GM06990 (cell line): ENCODE measurements at places on chromosomes 11 and 22.

GRCh38 chr11:17354601-17354991 lies 3.0 kb downstream of the NCR3LG1 start:
- no peak for DNase-seq

- DNase-seq: no peak
Observed at GRCh38 chr11:86101941-86102407, 33.1 kb upstream of the PICALM start.

- DNase-seq: no peak
Observed at GRCh38 chr11:29780756-29781155, 236.1 kb downstream of the KCNA4 start.

DNA sequence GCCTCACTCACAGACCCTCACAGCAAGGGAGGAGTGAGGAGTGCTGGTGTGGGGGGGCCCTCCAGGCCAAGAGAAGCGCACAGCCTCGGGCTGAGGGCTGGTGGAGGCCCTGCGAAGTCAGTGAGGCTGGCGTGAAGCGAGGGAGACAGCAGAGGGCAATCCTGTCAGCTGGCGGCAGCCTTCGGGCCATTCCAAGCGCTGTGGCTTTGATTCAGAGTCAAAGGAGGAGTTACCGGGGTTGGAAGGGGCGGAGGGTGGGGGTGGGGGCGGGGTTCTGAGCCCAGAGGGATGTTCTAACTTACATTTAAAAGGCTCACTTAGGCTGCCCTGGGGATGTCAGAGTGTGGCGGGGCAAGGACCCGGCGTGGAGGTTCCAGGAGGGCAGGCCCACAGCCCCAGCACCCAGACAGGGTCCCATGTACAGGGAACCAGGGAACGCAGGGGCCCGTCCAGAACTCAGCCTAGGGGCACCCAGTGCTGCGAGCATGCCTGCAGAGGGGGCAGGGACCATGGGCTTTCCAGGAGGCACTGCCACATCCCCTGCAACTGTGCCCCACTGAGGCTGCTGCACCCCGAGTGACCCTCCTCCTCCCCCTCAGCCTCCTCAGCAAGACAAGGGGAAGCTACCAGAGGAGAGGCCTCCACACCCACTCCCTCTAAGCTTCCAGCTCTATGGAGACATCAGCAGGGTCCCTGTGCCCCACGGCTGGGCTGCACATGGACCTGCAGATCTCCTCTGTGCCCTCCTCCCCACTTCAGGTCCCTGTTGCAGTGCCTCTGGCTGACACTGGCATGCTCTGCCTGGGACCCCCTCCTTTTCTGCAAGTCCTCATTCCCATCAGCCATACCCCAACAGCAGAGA lies 39.7 kb upstream of the TTLL12 start:
- DNase-seq: no peak

GRCh38 chr22:25564320-25564978 lies at the start of gene GRK3:
Gene GRK3 (plus strand): TSS chr22:25564675. CDS start chr22:25565041, 366 bp downstream.
- DNase-seq: peak; percentile 84

DNA sequence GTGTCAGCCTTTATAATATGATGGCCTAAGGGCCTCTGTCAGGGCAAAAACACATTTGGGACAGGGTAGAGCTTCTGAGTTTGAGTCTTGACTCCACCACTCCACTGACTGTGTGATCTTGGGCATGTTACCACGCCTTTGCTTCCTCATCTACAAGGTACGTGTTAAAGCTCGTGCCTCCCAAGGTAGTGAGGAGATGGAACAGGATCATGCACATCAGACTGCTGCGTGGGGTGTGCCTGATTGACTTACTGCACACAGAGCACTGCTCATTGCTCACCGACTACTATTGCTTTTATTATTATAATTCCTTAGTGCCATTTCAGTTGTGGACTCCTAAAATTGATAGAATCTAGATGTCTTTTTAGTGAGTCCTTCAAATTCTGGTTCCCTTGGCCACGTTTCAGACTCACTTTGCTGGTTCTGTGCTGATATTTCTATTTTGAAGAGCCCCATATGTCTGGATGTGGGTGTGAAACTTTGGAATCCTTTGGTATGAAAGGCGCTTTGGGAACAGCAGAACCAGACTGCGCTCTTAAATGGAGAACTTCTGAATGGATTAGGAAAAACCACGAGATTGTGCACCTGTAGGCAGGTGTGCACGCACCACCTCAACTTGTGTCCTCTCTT lies 44.1 kb upstream of the RAB1B start:
- no peak for DNase-seq

GRCh38 chr22:32731372-32731771 lies 70.1 kb upstream of the TIMP3 start:
- no peak for DNase-seq

DNA sequence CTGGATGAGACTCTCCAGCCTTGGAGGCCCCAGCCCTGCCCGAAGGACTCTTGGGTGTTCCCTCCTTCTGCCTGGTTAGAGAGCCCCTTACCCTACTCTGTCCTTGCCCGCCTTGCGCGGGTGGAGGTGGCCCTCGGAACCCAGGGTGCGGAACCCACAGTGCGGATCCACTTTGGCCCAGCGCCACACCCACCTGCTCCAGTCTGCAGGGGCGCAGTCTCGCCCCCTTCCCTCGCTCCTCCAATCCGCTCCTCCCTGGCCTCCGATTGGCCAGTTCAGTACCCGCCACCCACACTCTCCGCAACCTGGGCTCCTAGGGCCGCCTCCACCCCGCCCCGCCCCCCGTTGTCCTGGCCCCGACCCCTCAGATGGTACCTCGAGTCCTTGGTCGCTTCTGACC lies 2.4 kb downstream of the CAPN1 start:
- DNase-seq: no peak

DNA sequence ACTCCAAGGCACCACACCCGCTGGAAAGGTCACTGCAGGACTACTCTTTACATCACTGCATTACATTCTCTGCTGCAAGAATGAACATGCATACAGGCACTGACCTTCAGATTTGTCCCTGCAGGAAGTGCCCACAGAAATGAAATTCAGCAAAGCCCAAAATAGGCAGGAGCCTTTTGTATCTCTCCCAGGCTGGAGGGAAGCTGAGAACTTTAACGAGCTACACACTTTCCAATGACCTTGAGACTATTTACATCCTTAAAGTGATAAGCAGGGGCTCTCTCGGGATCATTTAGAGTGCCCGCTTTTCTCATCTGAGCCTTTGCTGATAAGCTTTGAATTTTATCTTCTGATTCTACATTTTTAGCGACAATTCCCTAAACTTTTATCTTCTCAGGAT lies 12.5 kb downstream of the FEZ1 start:
- DNase-seq: no peak

DNA sequence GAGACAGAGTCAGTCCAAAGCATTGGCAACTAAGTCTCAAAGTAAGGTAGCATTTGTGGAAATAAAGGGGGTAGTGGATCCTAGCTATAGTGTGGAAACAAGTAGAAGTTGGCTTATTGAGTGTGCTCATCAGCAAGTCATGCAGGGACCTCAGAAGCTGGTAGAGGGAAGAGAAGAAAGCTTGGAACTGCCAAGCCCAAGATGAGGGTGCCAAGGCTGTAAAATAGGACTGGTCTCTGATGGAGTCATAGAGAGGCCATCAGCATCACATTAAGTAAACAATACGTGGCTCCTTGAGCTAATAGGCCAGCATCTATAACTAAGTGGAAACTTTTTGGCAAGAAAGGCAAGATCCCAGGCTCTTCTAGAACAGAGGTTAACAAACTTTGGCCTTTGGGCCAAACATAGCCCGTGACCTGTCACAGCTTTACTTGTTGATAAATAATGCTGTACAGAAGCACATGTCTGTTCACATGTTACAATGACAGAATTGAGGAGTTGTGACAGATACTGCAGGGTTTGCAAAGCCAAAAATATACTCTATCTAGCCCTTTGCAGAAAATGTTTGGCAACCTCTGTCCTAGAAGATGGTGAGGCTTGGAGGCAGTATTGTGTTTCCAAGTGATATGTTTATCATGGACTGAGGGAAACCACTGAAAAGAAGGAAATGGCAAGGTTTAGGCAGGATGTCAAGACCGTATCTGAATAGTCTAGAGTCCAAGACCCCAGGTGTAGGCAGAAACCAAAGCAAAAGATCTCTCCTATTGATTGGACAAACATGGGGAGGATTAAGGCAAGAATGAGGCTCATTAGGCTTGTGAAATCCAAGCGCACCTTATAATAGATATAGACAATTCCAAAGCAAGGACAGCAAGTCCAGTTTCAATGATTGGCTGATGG lies 62.5 kb upstream of the CD44 start:
- no peak for DNase-seq

DNA sequence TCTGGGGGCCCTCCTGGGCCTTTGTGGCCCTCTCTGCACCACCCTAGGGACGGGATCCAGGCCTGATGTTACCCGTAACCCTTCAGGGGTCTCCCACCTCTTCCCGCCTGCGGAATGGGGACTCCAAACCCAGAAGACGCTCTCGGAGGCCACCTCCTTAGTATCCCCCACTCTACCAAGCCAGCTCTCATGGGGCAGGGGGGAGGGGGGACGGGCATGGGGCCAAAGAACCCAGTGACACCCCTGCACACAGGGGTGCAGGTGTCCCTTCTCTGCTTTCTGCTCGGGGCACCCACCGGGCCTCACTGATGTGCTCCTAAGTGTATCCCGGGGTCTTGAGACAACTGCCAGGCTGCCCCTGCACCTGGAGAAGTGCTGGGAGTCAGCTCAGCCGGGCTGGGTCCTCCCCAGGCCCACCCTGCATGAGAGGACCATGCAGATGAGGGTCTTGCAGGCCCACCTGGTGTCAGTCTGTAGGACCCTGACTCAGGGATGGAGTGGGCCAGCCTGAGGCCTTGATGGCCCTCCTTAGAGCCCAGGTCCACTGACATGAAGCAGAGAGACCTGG lies 176.9 kb downstream of the IGLL1 start:
- no peak for DNase-seq

DNA sequence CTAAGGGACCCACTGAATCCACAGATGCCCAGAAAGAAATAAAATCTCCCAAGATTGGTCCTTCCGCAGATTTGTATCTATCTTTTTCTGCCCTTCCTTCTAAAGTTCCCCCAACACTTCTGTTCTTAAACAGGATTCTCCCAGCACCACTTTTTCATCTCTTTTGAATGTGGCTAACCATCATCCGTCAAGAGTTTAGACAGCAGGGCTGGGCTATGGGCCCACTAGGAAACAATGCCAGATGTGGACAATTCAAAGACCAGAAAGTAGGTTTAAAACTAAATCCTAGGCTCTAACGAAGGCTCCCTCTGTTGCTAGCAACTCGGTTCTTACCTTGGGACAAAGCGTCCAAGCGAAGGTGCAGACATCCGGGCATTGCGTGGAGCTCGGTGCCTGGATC lies 100.0 kb downstream of the AMBRA1 start:
- DNase-seq: no peak

DNA sequence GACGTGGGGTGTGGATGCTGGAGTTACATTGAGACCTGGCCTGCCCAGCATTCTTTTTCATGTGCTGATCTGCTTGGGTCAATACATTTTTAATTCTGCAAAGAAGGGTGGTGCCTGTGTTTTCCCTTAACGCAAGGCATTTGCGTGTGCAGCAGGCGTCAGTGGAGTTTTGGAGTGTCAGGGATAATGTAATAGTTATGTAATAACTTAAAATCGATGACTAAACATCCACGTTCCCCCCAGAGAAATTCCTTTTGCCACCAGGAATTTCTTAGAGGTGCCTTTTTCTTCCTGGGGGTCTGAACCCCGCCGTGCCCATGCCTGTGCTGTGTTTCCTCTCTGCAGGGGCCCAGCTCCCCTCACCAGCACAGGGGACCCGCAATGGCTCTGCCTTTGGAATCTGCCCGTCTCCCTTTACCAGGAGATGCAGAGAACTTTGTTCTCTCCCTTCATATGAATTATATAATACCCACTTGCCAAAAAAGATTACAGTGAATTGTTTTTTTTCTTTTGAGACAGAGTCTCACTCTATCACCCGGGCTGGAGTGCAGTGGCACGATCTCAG lies 62.6 kb downstream of the TBC1D22A start:
- no peak for DNase-seq

- peak; percentile 29 for DNase-seq
Observed at GRCh38 chr11:104968355-104968855, at the start of gene CASP4. Gene CASP4 (minus strand): TSS chr11:104968574. CDS start chr11:104968525, 49 bp downstream.

- DNase-seq: no peak
Observed at GRCh38 chr22:36999463-36999862, 19.8 kb downstream of the TST start.

GRCh38 chr11:116814502-116814901 lies 8.6 kb downstream of the APOA4 start:
- DNase-seq: no peak

DNA sequence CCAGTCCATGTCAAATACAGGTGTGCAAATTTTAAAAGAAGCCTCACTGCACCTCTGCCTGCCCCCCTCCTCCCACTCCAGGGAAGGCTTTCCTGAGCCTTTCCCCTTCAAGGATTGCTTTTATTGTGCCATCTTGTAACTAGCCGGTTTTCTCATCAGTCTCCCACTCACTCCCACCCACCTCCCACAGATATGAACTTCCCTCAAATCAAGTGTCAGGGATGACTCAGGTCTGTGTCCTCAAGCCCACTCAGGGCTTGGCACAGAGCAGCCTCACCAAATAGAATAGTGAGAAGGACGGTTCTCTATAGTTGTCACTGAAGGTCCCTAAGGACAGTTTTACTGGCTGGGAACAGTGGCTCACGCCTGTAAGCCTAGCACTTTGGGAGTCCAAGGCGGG lies 43.0 kb downstream of the THAP12 start:
- DNase-seq: no peak

GRCh38 chr11:6771926-6772893 lies at the start of gene OR2AG2:
Gene OR2AG2 (minus strand): TSS chr11:6771976. CDS start chr11:6768957, 3,019 bp downstream.
- DNase-seq: peak; percentile 31

GRCh38 chr22:26589845-26590736 lies at the start of gene TPST2:
Gene TPST2 (minus strand): TSS chr22:26590132. CDS start chr22:26541630, 48,502 bp downstream.
- DNase-seq: peak; percentile 85

- no peak for DNase-seq
Observed at GRCh38 chr11:131370090-131370751, at the start of gene NTM. Gene NTM (plus strand): TSS chr11:131370615.

DNA sequence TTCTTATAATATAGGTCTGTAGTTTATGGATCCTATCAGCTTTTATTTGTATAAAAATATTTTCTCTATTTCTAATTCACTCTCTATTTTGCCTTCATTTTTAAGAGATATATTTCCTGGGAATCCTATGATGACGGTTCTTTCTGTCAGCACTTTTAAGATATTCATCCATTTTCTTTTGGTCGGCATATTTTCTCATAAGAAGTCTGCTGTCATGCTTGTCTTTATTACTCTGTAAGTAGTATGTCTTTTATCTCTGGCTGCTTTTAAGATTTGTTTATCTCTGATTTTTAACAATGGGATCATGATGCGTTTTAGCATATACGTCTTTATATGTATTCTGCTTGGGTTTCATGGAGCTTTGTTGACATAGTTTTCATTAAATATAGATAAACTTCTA lies 175.5 kb downstream of the SNX19 start:
- no peak for DNase-seq

DNA sequence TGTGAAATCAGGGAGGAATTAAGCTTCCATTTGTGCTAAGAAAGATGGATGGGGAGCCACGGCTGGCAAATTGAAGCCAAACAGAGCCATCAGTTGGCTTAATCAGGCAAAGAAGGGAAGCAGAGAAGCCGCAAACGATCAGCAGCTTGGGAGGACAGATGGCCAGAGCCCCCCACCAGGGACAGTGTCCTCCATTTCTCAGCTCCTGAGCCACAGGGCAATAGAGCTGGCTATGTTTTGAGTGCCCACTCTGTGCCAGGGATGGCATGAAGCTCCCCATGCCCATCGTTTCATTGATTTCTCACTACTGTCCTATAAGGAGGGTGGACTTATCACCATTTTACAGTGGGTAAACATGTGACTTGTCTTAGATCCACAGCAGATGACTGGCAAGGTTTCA lies 126.3 kb upstream of the ASPHD2 start:
- DNase-seq: no peak

GRCh38 chr11:64502634-64503033 lies 88.4 kb upstream of the SLC22A12 start:
- DNase-seq: no peak
